ENCODE measurements at places on chromosomes 5 and 9.

- DNase-seq, result no peak
These were observed 36.1 kb downstream of the PAPPA start for GRCh38 chr9:116189683-116190082.

- DNase-seq, result no peak
These were observed 13.5 kb downstream of the FNIP1 start for GRCh38 chr5:131783357-131783756.

- DNase-seq, result no peak
These were observed 33.0 kb upstream of the PWWP2A start for GRCh38 chr5:160152287-160152686.

DNA sequence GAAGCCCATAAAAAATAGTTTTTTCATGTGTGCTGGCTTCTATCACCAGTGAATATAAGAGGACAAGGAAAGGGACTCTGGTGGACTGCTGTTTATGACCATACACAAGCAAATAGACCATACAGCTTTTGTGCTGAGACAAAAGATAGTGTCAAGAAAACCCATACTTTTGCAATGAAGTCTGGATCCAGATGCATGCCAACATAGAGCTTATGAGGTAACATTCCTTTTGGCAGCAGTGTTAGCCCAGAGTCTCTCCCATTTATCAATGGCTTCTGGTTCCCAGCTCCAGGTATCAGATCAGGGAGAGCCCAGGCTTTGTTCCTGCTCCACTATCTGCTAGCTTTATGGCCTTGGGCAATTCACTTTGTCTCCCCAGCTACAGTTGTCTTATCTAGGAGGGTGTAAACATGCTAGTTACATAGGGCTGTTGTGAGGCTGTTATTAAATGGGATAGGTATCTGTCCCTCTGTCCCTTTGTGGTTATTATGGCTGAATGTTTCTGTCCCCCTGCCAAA is 55.6 kb downstream of the CCDC192 start:
- DNase-seq, result no peak

- DNase-seq, result no peak
These were observed 157.9 kb downstream of the NFIB start for GRCh38 chr9:14156046-14156445.

DNA sequence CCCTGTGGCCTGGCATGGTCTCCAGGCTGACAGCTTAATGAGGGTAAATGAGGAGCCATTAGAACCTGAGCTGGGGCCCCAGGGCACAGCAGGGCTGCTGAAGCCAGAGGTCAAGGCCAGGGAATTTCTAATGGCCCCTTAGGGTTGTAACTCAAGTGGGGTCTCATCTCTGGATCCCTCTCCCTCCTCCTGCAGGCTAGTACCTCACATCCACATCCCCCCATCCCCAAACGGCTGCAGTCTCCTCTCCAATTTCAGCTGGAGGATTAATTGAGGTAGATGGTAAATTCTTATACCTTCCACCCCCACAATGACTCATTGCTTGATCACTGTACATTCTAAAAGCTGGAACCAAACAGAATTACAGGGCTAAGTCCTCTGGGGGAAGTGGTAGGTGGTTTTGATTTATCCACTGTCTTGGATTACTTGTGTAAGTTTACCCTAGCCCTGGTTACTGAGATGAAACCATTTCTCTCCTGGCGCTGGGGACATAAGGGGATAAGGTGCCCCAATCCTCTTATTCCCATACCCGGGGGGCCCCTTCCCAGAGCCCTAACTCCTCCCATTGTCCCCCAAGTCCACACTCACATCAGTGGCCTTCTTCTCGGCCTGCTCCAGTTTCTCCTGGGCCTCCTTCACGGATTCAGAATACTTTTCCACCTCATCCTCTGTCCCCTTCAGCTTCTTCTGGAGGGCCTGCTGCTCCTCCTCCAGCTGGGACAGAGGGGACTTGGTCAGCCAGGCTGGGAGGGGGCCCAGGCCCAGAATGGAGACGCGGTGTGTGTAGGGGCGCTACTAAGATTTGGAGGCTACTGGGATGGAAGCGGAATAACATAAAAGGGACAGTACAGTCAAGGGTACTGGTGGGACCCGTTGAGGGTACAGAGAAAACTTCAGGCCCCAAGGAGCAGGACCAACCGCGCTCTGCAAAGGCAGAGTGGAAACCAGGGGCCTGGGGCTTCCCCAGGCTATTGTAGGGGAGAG is 875 bp downstream of the TPM2 start:
- no peak for DNase-seq

DNA sequence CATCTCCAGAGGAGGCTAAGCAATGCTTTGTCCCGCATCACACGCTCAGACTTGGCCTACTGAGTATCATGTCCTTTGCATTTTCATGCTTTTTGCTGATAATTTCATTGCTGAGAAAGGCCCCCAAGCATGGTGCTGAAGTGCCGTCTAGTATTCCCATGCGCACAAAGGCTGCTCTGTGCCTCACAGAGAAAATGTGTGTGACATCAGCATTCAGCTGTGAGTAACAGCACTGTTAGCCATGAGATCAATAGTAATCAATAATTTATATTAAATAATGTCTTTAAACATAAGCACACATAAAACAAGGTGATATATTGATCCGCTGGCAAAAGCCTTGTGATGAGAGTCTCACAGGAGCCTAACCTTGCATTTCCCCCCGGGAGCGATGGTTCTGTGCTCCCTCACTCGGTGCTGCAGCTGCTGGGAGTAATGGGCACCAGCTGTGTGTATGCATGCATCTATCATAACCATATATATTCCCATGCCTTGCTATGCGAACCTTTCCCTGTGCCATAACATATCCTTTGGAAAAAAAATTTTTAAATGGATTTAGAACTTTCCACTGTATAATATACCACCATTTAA is 50.4 kb upstream of the RNF130 start:
- DNase-seq, result no peak

DNA sequence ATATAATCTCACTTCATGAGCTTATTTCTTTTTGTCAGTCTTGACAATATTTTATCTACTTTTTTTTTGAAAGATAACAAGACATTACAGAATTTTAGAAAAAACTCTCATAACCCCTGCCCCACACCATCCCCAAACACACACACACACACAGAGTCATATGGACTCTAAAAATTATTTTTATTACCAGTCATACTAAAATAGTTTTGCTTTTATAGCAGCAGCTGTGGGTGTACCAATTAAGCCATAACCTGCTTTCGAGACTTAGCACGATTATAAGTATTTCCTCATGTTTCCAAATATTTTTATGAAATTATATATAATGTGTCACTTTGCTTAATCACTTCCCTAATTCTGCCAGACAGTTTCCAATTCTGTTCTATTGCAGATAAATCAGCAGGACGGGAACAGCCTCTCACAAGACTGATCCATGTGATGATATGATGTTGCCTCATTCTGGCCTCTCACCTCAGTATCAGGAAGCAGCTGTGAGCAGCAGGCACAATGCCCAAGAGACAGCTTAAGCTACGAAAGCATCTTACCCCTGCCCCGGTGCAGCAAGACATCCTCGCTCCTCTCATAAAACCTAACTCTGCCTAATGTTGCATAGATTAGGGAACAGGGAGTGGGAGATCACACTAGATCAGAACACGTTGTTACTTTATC is 7.0 kb downstream of the PDCL start:
- DNase-seq, result no peak

- no peak for DNase-seq
These were observed 971.2 kb upstream of the CDH9 start for GRCh38 chr5:28009576-28009975.

DNA sequence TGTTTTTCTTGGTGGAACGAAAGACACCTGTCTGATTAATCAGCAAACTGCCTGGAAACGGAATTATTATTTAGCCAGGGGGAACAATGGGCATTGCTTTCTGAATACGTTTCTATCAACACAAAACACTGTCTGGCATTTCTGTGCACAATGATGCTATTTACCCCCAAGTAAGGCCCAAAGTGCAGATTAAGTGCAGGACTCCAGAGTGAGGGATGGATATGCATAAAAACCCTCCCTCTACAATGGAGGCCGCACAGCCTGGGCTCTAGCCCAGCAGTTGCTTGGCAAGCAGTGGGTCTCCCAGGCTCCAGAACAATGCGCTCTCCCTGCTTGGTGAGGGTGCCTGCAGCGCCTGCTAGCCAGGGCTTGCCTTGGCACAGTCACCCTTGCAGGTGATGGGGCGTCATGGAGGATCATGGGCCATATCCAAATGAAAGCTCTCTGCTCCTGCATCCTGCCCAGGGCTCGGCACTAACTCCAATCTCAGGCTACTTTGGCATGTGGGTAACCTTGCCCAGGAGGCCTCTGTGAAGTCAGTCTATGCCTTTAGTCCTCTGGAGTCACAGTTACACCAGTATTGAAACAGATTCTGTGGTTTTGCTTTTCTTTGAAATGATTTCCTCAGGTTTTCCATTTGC is 11.5 kb upstream of the SPATA24 start:
- no peak for DNase-seq

DNA sequence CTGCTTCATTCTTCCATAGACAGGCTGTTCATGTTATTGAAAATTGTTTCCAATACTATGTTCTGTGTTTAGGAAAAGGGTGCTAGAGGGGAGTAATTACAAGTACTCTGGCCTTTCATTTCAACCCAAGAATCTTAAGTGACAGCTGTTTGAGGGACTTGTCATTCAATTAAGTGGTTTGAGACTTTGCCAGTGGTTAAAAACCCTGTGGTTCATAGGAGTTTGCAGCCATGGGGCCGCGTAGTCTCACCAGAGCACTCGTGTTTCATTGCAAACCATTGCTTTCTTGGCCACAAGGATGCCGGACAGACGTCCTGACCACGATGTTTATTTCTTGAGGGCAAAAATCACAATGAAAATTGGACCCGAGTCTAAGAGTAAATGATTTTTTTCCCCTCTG is 248.8 kb downstream of the NNT start:
- DNase-seq, result no peak

Data from stimulated activated CD4-positive, alpha-beta T cell treated with anti-CD3 and anti-CD28 coated beads, TNF-alpha, amount 100 ng/mL, for 1 hour (primary cell).